Suppressor macrophage treated with lipopolysaccharide for 1 hour (primary cell): ENCODE measurements at places on chromosomes 3 and 15.

GRCh38 chr3:14371573-14372474, 30.6 kb upstream of the SLC6A6 start:
- peak; percentile 92 for DNase-seq

GRCh38 chr3:171018156-171018935, 8.2 kb downstream of the SLC2A2 start:
- DNase-seq = no peak

DNA sequence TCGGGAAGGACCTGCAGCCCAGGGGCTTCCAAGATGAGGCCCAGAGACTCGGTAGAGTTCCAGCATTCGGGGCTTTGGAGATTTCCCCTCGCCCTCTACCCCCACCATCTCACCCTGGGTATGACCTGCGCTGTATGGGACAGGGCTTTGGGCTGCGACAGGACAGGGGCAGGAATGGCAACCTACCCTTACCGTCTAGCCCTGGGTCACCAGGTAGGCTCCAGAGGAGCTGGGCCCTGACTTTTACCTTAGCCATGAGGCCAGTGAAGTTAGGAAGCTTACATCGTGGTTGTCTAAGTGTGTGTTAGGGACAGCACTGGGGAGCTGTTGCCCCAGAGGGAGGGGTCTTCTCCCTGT, 683 bp downstream of the PPM1M start:
- no peak for DNase-seq

DNA sequence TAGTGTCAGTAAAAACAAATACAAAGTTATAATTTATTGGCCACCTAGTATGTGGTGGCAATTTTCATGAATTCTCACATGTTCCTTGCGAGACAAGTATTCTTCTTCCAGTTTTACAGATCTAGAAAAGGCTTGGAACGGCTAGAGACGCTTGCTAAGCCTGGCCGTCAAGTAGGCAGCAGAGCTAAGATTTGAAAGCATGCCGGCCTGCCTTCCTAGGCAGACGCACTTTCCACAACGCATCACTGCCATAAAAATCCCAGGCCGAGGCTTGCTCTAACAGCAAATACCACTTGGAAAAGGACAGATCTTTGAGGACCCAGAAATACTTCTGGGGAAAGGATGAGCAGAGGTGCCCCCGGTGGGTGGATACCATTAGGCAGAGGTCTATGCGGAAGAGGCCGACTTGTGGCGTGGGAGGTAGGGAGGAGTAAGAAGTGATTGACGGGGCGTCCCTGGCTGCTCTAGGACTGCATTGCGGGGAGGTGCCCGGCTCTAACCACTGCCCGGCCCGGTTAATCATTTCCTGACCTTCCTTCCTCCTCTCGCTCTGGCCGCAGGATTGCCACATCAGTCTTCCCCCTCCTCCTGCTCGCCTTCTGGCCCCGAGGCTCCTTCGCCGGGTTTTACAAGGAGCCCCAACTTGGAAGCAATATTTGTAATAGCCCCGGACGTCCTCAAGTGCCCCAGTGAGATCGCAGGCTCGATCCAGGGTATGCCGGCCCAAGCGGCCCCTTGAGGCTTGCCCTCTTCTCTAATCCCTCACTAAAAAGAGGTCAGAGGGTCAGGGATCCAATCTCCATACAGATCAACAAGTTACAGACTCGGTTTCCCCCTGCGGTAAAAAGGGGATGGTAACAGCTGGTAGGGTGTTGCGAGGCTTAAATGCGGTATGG, 1.3 kb upstream of the USP3 start:
- DNase-seq = peak; percentile 98

- no peak for DNase-seq
Measured at GRCh38 chr15:66876731-66877476, 174.9 kb downstream of the SMAD6 start.

DNA sequence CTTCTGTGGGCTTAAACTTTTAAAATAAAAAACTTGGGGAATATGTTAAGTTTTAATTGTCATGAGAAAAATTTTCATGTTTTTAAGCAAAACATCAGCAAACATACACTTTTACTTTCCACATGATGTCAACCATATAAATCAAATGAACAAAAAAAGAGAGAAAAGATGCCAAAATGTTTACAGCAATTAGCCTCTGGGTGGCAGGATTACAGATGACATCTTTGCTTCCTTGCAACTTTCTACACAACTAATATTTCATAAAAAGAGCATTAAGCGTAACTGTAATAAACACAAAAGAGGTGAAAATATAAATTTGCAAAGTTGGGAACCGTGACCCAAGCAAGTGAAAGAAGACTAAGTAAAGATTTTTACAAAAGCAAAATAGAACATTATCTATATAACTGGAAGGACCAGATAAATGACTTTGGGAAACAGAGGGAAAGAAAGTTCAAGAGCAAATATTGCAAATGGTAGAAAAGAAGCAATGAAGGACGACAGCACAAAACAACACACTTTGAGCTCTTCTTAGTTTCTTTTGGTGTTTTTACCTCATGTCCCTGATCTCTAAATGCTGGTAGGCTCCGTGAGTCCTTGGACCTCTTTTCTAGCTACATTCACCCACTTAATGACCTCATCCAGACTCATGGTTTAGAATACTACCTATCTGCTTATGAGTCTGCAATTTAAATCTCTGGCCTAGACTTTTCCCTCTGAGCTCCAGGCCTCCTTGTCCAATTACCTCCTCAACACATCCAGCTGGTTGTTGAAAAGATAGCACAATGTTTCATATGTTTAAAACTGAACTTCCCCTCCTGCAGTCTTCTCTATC, 9.4 kb downstream of the TP53BP1 start:
- DNase-seq = peak; percentile 13

DNA sequence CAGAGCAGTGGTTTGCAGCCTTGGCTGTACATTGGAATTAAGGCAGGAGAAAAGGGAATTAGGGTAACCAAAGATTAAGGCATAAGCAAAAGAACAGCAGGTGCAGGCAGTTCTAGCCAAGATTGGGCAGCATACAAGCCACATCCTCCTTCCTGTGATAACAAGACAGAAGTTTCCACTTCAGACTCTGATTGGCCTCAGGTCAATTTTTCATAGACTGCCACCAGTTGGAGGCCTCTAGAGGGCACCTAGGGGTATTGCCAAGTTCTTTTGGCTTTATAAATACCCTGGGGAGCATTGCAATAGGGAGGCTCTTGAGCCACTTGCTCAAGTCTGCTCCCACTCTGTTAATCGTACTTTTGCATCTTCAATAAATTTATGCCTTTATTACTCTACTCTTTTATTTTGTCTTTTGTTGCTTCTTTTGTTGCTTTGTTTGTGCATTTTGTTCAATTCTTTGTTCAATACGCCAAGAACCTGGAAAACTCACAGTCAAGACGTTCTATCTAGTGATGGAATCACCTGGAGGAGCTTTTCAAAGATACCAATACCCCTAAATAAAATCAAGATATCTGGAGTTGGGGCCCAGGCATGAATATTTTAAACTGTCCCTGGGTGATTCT, 32.2 kb upstream of the FMN1 start:
- DNase-seq = peak; percentile 92

DNA sequence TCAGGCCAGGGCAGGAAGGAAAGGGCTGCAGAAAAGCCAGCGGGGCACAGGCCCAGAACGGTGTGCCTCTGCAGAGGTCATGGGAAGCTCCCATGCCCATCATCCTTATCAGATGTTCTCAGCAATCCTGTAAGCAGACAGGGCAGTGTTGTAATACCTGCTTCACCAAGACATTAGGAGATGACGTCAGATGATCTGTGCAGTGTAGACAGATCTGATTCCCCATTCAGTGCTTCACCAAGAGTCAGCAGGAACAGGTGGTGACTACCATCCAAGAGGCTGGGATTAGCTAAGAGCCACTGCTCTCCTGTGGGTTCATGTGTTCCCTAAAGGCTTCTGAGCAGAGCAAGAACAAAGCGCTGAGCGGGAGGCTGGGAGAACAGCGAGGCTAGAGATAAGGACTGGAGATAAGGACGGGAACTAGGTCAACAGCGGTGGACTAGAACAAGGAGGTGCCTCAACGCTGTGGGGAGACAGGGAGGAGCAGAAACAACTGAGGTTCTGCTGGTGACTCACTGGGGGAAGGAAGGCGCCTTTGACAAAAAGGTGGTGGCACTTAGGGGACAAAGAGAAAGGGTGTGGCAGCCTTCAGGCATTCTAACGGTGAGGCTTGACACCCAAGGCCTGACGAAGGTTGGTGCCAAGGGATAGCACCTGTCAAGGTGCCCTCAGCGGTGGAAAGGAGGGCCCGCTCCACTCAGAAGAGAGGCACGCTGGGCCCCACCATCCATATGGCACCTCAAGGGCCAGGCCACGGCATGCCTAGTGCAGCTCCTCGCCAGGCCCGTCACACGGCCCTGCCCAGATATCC, 28.4 kb downstream of the CCDC12 start:
- DNase-seq = peak; percentile 78

GRCh38 chr3:196273655-196274054, 13.9 kb downstream of the PCYT1A start:
- DNase-seq = no peak
